ENCODE measurements at places on chromosomes 4 and X. TPM values are rescaled to one million over a fixed set of nuclear protein-coding genes. Genes with fewer than 3 reads are reported as not detected.

The MGAT4D gene
- total RNA-seq, result 9.4 TPM

The MAGEA1 gene
- total RNA-seq, result 8.9 TPM

The ADAM29 gene
- 31.4 TPM for total RNA-seq

The CORIN gene
- 6.1 TPM for total RNA-seq

The PRDM8 gene
- 4.3 TPM for total RNA-seq

The PCDH19 gene
- total RNA-seq, result 4.5 TPM

The ANKRD50 gene
- 33.2 TPM for total RNA-seq

The PAK3 gene
- 10.7 TPM for total RNA-seq

The OFD1 gene
- total RNA-seq, result 36.3 TPM

The ARHGEF38 gene
- total RNA-seq, result 0.08 TPM

The EGFL6 gene
- 1.7 TPM for total RNA-seq

The MTMR8 gene
- total RNA-seq, result 3.0 TPM

The MAGEC2 gene
- total RNA-seq, result 58.5 TPM

The KLHL34 gene
- total RNA-seq, result 0.47 TPM

DNA sequence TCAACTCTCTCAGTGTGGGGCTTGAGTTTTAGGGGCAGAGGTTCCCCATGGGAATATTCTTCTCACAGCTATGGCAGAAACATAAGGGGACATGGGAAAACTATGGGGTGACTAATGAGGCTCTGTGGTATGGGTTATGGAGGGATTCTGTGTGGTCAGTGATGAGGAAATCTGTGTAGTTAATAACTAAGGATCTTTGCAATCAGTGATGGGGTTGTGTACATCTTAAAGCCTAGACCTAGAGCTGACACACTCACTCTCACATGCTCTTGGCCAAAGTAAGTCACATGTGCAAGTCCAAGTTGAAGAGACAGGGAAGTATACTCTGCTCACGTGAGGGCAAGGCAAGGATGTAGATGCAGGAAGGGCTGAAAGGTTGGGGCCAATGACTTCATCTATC lies 86.4 kb upstream of the UXT start:
- DNase-seq, result no peak

GRCh38 chr4:61517144-61517543 lies 317.0 kb downstream of the ADGRL3 start:
- no peak for DNase-seq

- no peak for DNase-seq
Measured at GRCh38 chr4:15794905-15795304, 16.8 kb downstream of the CD38 start.

- DNase-seq, result no peak
Measured at GRCh38 chr4:167052631-167053091, 181.6 kb downstream of the SPOCK3 start.

DNA sequence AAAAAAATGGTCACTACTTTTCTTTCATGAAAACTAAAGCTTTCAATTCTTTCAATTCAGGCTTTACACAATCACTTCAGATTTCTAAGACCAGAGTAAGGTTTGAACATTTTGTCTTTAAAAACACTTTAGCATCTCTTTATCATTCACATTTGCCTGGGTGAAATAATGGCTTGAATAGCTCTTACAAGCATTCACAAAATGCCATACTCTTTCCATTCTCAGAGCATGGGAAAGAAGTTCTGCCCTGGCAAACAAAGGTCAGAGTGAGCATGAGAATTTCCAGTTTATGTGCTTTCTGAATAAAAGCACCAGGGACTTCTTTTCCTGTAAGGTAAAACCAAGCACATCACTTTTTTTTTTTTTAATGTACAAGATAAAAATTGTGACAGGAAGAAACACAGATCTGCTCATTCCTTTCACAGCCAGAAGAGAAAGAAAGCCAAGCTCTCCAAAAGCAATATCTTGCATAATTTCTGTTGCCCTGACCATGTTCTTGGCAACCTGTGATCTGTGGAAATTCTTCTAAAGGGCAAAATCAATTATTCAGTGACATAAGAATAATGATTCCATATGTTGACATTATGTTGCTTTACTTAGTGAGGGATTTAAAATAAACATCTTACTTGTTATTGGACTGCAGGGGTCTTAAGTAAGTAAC lies 64.8 kb downstream of the CD40LG start:
- DNase-seq, result no peak

GRCh38 chrX:124028182-124028581 lies 66.7 kb downstream of the STAG2 start:
- DNase-seq, result no peak

- DNase-seq, result peak; percentile 13
Measured at GRCh38 chrX:128106630-128107029, 54.4 kb upstream of the ACTRT1 start.

GRCh38 chr4:70359115-70359661 lies 1.4 kb upstream of the SMR3A start:
- no peak for DNase-seq

DNA sequence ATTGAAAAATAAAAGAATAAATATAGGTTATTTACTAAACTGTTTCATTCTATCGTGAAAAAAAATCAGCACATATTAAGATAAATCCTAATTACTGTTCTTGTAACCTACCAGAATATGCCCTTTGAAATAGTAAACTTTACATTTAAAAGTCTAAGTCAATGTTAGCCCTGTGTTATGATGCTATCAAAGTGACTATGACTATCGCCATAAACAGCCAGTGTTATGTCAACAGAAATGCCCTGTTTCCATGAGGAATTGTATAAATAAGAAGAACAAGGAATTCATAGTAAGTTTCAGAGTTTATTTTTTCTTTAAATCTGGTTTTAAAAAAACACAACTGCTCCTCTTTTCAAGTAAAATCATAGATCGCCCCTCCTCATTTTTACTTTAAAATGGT lies 11.4 kb downstream of the NR3C2 start:
- DNase-seq, result no peak

DNA sequence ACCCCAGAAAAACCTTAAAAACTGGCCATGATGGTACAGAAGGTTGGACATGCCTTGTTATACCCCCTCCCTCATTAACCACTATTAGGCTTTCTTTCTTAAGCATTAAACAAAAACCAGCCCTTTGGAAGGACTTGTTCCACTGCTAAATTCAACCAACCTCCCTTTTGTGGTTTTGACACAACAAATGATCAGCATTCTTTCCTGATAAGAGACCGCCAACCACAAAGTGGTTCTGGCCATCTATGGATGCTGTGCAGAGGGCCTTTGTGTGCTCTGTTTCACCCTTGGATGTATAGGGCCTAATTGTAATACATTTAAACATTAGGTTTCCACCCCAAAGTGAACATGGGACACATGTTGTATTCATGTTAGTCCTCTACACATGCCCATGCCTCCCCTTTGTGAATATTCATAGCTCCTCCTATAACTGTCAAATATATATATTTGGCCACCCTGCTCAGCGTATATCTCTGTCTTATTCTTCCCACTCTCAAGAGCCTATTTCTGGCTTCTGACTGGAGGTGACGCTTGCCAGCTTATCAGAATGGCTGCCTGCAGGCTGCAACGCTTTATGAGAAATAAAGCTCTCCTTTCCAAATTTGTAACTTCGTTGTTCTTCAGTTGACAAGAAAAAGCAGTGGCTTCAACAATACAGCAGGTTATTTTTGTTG lies 126.6 kb downstream of the NPNT start:
- no peak for DNase-seq

DNA sequence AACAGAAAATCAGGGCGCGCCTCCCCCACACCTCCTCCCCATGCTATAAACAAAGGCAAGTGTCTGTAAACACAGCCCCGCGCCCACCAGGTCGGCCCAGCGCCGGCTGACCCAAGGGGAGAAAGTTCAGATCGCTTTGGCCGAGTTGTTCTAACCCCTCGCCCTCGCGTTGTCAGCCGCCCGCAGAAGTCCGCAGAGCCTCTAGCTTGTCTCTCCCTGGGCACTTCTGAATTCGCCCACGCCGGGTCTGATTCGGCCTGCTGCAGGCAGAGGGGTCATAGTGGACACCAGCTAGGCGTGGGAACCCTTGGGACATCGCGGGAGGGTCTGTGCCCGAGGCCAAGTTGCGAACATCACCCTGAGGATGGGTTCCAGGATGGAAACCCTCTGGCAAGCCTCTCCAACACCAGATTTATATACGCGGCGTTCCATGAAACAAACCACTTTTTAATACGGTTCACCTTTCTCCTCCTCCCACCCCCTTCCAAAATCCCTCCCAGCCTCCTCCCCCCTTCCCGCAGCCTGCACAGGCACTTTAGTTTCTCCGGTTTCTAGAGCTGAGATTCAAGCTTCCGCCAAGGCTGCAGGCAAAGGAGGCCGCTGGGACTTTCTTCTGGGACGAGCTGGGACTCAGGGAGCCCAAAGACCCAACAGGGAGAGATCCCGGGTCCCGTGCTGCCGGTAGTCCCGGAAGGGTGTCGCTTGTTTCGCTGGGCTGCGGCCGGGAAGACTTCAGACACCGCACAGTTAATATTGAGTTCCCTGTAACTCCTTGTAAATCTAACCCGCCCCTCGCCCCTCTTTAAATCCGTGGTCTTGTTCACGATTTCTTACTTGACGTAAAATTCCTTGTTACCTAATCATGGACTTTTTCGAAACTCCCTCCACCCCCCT lies 4.7 kb downstream of the HAND2 start:
- no peak for DNase-seq

GRCh38 chr4:172838111-172838510 lies 330.5 kb upstream of the GALNT7 start:
- DNase-seq, result no peak

- DNase-seq, result no peak
Measured at GRCh38 chr4:36081185-36081584, 163.1 kb downstream of the ARAP2 start.

DNA sequence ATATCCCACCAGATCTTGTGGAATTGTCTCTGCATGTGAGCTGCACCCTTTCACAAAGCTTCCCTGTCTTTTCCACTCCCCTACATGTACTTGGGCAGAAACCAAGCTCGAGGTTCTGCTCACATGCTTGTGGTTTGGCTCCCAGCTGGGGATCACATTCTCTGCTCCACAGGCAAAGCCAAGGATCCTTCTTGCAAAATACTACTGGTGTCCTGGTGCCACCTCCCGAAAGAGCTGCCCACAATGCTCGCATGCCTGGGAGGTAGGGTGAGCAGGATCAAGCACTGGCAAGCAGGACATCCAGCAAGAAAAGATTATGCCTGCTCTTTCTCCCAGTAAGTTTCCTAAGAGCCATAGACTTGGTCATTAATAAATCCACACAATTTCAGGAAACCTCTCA lies 45.1 kb upstream of the PPARGC1A start:
- DNase-seq, result peak; percentile 48

DNA sequence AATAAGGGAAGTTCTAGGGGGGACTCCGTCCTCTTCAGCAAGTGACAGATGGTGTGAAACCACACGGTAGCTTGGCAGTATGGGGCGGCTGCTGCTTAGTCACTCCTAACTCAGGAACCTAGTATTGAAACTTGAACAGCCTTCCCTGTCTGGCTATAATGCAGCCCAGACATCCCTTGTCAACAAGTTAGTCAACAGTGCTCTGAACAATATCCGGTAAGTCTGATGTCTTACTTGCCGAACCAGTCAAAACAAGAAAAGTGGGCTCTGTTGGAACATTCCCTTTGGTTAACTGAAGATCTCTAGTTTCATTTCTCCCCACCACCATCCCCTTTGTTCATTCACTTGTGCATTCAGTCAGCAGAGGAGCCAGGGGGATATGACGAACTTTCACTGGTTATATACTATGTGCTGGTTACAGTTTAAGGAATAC lies 18.7 kb upstream of the CXCL13 start:
- no peak for DNase-seq

DNA sequence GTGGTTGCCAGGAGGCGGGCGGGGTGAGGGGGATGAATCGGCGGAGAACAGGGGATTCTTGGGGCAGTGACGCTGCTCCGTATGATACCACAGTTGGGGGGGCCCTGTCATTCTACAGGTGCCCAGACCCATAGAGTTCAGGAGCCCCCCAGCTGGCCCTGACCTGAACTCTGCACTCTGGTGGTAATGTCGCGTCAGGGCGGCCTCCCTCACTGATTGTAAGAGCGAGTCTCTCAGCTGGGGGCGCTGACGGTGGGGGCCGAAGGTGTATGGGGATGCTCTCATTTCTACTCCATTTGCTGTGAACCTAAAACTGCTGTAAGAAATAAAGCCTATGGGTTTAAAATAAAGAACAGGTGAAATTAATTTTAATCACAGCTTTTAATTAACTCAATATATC lies 91.8 kb upstream of the PSAPL1 start:
- DNase-seq, result no peak

DNA sequence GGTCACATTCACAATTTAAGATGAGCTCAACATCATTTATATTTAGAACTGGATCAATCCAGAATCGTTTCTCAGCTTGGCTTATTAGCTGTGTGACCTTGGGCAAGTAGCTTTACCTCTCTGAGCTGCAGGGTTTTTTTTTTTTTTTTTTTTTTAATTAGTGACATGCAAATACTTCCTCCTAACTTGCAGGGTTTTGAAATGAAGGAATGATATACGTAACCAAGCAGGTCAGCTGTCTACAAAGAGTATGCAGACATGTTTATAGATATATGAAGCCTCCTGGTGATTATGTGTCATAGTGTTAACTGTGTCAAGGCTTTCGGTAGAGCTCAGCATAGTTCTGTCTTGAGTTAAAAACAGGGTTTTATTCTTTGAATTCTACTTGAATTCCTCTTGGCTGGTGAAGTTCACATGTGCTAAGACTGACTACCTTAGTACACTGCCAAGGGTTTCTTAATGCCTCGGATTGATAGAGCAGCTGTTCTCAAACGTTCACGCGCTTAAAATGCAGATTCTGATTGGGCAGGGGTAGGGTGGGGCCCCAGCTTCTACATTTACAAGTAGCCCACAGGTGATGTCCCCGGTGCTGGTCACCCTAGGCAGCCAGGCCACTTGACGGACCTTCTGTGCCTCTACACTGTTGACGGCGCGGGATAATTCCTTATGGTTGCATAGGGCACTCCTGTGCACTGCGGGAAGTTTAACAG lies 654 bp upstream of the STS start:
- no peak for DNase-seq

GRCh38 chr4:78767350-78767749 lies 8.8 kb upstream of the BMP2K start:
- no peak for DNase-seq

GRCh38 chr4:24769571-24769970 lies 25.8 kb upstream of the SOD3 start:
- DNase-seq, result no peak

DNA sequence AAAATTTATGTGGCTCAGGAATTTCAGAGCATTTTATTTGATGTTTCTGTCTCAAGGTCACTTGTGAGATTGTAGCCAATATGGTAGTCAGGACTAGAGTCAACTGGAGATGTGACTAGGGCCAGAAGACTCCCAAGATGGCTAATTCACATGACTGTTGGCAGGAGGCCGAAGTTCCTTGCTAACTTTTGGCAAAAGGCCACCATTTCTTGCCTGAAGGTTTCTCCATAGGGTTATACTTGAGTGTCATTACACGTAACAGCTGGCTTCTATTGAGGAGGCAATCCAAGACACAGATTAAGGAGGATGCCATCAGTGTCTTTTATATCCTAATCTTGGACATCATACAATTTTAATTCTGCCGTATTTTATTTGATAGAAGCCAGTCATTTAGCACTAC lies 162.3 kb upstream of the MAOA start:
- DNase-seq, result no peak

Data from testis (tissue), 5 donors.